ENCODE measurements at places on chromosomes 12 and 14. TPM values are rescaled to one million over a fixed set of nuclear protein-coding genes. Genes with fewer than 3 reads are reported as not detected.

The CCDC175 gene
- total RNA-seq = not detected

The KLHDC1 gene
- 0.81 TPM for total RNA-seq

The KRT83 gene
- not detected for total RNA-seq

The KRT5 gene
- total RNA-seq = not detected

The KRT6C gene
- not detected for total RNA-seq

The DBX2 gene
- total RNA-seq = not detected

The COPZ1 gene
- total RNA-seq = 95.2 TPM

The LRTM2 gene
- total RNA-seq = not detected

The ERBB3 gene
- total RNA-seq = 0.32 TPM

The ACTN1 gene
- 92.8 TPM for total RNA-seq

The KRT71 gene
- not detected for total RNA-seq

The GSG1 gene
- not detected for total RNA-seq

The MMP17 gene
- not detected for total RNA-seq

The MBD6 gene
- total RNA-seq = 43.6 TPM

The DNAAF2 gene
- total RNA-seq = 9.2 TPM

The NEUROD4 gene
- not detected for total RNA-seq

The GPRC5D gene
- total RNA-seq = not detected

The NANOG gene
- total RNA-seq = not detected

The EFS gene
- total RNA-seq = not detected

The HPD gene
- total RNA-seq = not detected

The ARF6 gene
- total RNA-seq = 172 TPM

The RAD9B gene
- 2.2 TPM for total RNA-seq

The ZDHHC22 gene
- total RNA-seq = not detected

The C3AR1 gene
- 0.33 TPM for total RNA-seq

The NRL gene
- total RNA-seq = 1.5 TPM

The HRK gene
- total RNA-seq = not detected

The KRT6B gene
- total RNA-seq = not detected

The DIO2 gene
- not detected for total RNA-seq

The ATG2B gene
- total RNA-seq = 17.6 TPM

The RFX4 gene
- not detected for total RNA-seq

The NYNRIN gene
- 0.07 TPM for total RNA-seq

The MANSC4 gene
- total RNA-seq = not detected
